ENCODE measurements at places on chromosomes 4 and X.
A peak's percentile ranks its signal among the peaks of the same experiment; 100 is the strongest.

- DNase-seq: no peak
Observed at GRCh38 chr4:1244081-1244977, 4.6 kb downstream of the CTBP1 start.

DNA sequence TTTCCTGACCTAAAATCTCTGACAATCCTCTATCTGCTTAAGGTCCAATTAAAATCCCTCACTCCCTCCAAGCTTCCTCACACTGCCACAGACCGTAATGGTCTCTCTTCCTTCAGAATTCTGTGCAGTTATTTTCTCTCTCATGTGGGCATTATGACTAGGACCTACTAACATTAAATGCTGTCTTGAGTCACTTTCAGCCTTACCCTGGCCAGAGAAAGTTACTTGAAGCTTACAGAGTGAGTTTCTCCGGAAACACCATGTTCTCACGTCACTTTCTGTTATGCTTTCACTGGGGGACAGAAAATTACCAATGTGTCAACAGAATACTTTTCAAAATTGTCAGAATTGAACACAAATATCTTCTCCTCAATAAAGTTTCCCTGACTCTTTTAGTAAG is 271.8 kb downstream of the INPP4B start:
- no peak for DNase-seq

GRCh38 chr4:97942951-97943350 is 200.3 kb downstream of the STPG2 start:
- no peak for DNase-seq

- peak; percentile 78 for DNase-seq
Observed at GRCh38 chr4:26288355-26288909, 32.4 kb upstream of the RBPJ start.

DNA sequence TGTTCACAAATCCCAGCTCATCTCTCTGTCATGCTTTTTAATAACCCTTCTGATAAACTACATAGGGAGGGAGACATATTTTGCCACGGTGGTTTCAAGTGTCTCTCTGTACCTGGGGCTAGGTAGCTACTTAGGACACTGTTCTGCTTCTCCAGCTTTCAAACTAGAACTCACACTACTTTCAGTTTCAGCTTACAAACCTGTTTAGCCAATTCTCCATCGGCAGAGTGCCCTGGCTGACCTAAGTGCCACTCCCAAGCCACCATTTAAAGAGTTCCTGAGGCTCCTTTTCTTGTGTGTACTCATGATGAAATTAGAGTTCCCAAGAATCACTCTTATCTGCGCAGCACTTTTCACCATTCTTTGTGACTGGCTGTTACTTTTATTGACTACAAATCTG is 899.2 kb downstream of the FAT4 start:
- DNase-seq: no peak

- no peak for DNase-seq
Observed at GRCh38 chr4:2925931-2926860, 37.0 kb downstream of the NOP14 start.

- DNase-seq: no peak
Observed at GRCh38 chrX:34585561-34585960, 71.5 kb downstream of the TMEM47 start.

- DNase-seq: no peak
Observed at GRCh38 chrX:133391111-133391510, 24.2 kb downstream of the GPC4 start.

DNA sequence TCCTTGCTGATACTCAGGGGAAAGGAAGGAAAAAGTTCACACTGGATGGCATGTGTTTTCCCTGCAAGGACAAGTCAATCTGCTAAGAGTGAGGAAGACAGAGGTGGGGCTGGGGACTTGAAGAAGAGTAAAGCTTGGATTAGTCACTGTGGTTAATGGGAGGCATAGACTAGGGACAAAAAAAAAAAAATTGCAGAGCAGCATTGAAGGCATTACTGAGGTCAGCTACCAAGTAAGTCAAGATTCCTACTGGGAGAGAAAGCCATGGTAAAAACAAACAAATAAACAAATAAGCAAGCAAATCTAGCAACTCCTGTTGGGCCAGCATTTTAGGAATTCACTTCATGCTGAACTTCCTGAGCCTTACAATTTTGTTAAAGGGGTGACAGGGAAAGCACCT is 58.2 kb upstream of the GPC4 start:
- DNase-seq: no peak

DNA sequence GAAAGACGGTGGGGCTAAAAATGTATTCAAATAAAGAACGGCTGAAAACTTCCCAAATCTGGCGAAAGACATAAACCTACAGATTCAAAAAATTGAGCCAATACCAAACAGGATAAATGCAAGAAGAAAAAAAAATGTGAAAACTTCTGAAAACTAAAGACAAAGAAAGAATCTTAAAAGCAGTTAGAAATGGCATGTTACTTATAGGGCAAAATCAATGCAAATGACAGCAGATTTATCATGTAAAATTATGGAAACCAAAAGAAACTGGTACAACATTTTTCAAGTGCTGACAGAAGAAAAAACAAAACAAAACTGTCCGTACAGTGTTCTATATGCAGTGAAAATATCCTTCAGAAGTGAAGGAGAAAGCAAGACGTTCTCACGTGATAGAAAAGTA is 239.0 kb downstream of the PDGFC start:
- no peak for DNase-seq

- DNase-seq: no peak
Observed at GRCh38 chrX:66054978-66055377, 15.1 kb upstream of the VSIG4 start.

DNA sequence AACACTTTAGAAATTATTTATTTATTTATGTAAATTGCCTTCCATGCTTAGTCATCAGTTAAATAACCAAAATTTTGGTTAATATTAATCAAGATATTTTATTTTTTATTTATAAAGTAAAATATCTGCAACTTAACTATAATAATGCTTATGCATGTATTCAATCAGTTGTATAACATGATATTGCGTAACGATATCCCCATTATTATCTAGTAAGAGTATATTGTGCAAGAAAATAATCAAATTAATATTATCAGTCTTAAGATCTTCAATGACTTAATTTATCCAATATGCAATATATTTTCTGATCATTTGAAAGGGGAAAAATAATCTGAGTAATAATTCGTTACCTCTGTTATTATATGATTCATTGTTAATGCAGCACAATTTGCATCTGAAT is 596.7 kb downstream of the GABRG1 start:
- DNase-seq: no peak

DNA sequence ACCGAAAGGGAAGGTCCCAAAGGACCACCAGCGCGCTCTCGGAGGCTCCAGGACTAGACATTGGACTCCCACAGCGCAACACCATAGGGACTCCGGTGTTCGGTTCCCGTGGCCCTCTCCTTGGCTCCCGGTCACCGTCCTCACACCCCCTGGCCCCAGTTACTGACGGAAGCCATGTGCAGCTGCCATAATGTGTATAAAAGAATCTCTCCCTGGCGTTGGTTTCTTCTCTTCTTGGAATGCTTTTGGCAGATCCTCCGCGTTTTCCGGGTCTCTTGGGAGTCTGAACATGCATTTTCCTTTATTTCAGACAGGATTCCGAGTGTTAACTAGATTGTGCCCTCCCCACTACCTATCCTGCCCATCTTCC is 69.8 kb downstream of the FBXO8 start:
- DNase-seq: no peak

- DNase-seq: no peak
Observed at GRCh38 chrX:10471418-10471817, 149.0 kb downstream of the MID1 start.

- no peak for DNase-seq
Observed at GRCh38 chr4:107631560-107631959, 88.5 kb downstream of the PAPSS1 start.

GRCh38 chrX:6021316-6022091 is 207.2 kb downstream of the NLGN4X start:
- no peak for DNase-seq

- no peak for DNase-seq
Observed at GRCh38 chr4:52173470-52174045, 122.5 kb downstream of the SPATA18 start.

- DNase-seq: no peak
Observed at GRCh38 chr4:89175611-89176010, 64.3 kb downstream of the TIGD2 start.

DNA sequence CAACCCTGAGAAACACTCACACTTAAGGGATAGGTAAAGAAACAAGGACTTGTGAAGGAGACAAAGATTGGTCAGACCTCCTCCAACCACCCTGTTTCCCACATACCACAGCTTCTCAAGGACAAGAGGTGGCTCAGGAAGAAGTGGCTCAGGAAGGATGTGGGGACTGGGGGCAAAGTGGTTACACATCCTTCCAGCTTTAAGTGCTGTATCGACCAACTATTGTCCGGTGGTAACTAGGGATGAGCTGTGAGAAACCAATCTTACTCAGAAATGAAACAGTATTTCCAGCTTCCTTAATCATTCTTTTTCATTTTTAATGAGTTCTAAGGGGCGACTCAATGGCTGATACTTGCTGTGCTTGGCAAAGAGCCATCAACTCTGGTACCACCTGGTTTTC is 8.5 kb upstream of the LHFPL1 start:
- DNase-seq: no peak

DNA sequence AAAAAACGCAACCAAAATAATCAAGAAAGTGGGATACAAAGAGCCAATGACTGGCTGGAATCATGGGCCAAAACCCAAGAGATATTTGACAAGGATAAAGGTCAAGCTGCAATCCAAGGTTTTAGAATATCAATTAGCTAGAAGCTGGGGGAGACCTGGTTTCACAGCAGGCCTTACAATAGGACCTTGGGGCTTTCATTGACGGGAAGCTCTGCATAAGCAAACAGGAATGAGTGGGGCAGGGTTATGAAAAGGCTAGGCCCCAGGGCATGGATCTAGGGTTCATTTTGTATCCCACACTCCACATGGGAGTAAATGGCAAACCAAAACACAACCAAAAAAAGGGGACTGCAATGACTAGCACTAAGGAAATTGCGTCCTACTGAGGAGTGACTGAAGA is 215.3 kb downstream of the HS6ST2 start:
- DNase-seq: no peak

DNA sequence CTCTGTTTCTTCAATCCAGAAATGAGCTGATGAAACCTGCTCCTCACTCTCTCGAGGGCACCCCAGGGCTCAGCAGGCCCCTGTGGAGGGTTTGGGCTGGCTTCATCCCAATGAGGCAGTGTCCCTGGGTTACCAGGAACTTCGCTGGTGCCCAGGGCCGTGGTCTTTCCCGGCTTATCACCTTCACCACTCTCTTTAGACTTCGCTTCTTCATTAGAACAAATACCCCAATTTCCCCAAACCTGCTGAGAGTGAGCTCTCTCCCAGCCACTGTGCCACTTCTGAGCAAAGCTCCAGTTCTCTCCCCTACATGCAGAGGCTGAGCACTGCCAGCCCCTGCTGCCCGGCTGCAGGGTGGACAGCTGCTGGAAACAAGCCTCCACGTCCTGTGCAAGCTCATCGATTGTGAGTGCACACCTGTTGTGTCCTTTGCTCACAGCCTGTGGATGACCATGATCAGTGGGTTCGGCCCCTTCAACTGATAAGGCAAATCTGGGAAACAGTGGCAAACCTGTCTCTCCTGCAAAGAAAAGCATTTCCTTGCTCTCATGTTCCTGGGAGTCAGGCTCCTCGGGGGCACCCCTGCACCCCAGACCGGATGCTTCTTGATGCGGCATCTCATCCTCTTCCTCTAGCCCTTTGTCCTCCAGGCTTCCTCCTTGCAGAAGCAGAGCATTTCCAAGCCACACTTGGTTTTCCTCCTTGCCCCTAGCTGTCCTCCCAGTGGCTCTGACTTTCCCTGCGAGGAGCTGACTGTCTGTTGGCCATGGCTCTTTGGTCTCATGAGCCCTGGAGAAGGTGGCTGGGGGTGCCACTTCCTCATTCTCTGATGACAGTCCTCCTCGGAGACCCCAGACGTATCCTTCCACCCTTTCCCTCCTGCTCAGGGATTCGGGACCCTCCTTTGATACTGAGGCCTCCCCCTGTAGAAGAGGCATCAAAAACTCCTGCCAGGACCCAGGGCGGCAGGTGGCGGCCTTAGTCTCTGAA is 28.7 kb downstream of the C4orf50 start:
- no peak for DNase-seq

GRCh38 chr4:38167973-38168372 is 207.8 kb downstream of the PTTG2 start:
- DNase-seq: no peak

DNA sequence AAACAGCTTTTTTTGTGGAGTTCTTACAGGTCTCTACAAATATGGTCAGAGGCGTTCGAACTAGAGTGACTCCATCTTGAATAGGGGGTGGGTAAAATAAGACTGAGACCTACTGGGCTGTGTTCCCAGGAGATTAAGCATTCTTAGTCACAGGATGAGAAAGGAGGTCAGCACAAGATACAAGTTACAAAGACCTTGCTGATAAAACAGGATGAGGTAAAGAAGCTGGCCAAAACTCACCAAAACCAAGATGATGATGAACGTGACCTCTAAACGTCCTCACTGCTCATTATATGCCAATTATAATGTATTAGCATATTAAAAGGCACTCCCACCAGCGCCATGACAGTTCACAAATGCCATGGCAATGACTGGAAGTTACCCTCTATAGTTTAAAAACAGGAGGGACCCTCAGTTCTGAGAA is 42.8 kb upstream of the SPP1 start:
- DNase-seq: no peak

DNA sequence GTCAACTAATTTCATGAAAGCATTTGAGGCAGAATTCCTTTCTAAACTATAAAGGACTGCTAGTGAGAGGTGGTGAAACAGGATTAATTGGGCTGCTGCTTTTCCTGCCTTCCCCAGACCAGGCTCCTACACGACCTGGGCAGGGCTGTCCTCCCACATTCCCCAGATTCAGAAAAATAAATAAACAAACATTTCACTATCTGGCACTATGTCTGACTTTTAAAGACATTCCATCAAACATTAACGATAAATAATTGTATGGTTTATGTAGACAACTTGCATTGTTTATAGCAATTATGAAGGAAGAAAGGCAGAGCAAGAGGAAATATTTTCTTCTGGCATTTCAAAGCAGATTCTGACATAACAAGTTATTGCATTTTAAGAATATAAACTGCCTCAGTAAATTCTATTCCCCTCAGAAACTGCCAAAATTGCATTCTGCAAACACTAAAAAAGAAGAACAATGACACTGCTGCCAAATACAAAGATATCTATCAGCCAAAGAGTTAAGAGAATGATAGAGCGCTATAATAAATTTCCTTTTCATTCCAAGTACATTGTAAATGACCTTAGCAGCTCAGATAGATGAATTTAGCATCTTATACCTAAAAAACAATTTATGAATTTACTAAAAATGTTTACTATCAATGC is 214.7 kb upstream of the INTU start:
- no peak for DNase-seq

GRCh38 chr4:7161721-7162214 is 30.6 kb upstream of the SORCS2 start:
- DNase-seq: no peak

GRCh38 chr4:120682981-120683380 is 239.5 kb downstream of the PRDM5 start:
- no peak for DNase-seq

DNA sequence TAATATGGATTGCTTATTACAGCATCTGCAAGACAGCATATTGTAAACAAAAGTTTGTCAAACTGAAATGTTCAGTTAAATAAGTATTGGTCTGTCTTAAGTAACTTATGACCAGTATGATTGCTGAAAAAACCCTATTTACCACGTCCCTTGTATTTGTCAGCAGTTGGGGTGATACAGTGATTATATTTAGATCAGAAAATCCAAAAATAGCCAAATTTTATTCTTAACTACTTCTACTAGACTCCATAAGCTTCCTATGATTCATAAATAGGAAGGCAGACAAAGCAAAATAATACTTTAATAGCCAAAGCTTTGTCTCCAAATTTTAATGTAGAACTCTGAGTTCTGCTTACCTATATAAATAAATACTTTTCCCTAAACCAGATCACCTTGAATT is 45.3 kb downstream of the TBCK start:
- DNase-seq: no peak
